CD4-positive, alpha-beta T cell treated with Interleukin-6 at 100 ng/mL for 8 hours (primary cell): ENCODE measurements at places on chromosomes 4 and X.
A peak's percentile ranks its signal among the peaks of the same experiment; 100 is the strongest.

- no peak for DNase-seq
These were observed 145.5 kb upstream of the AFF2 start for GRCh38 chrX:148354916-148355315.

DNA sequence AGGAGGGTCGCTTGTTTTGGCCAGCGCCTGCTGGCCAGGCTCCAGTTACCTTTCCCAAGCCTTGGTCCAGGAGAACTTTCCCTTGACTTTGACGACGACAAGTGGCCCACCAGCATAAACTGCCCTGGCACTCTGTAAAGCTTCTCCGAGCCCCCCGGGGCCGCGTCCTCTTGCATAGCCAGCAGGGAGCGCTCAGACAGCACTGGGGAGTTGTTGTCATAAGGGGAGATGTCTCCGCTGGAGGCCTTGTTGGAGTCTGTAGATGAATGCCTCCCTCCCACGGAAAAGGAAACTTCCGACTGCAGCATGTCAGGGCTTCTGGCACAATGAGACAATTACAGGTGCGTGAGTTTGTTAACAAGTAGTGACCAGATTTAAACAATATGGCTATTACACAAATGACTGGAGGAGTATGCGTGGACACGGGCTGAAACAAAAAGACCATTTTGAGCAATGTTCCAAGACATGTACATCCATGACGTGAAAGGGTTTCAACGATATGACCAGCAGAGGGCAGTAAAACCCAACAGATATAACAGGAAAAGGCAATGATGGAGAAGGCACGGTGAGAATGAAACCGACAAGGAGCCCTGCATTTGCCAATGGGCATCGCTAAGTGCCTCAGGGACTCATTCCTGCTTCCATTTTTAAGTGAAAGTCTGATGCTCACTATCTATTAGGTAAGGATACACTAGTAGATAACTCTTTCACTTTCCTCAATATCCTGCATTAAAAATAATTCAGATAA is 33.0 kb downstream of the HCCS start:
- DNase-seq, result peak; percentile 63

DNA sequence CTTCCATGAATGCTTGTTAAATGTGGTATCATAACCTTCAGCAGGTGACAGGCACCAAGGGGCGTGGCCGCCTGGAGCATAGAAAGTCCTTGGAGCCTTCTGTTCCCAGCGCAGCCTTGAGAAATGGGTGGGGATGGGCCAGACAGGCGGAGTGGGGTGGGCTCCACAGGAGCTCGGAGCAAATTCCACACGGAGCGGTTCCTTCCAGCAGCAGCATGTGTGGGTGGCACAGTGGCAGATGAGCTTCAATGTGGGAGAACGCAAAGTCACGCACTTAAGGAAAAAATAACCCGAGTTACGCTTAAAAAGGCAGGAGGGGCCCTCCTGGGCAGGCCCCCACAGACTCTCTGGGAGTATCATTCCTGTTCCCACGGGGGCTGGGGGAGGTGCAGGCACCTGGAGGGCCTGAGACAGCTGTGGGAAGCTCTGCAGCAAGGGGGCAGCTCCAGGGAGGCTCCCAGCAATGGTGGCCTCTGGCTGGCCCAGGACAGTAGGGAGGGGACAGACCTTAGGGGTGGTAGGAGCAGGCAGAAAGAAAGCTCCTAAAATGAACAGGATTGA is 15.3 kb downstream of the TMEM271 start:
- DNase-seq, result no peak

- no peak for DNase-seq
These were observed 196.1 kb downstream of the ZNF330 start for GRCh38 chr4:141416677-141417363.

DNA sequence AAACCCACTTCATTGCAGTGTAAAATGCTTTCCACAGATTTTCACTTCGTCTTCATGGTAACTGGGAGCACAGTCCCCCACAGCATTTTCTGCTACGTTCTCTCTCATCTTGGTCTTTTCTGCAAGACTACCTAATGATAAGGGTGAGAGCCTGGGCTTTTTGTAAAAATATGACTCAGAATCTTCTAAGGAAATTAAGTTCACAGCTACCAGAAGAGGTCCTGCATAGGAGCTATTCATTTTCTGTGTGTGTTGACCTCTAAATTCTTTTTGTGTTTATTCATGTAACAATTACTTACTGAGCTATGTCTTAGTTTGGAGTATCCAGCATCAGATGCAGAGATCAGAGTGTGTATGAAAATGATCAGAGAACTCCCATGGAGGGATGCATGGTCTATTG is 192.2 kb downstream of the CPEB2 start:
- no peak for DNase-seq
